ENCODE measurements at places on chromosomes 13 and 19.

DNA sequence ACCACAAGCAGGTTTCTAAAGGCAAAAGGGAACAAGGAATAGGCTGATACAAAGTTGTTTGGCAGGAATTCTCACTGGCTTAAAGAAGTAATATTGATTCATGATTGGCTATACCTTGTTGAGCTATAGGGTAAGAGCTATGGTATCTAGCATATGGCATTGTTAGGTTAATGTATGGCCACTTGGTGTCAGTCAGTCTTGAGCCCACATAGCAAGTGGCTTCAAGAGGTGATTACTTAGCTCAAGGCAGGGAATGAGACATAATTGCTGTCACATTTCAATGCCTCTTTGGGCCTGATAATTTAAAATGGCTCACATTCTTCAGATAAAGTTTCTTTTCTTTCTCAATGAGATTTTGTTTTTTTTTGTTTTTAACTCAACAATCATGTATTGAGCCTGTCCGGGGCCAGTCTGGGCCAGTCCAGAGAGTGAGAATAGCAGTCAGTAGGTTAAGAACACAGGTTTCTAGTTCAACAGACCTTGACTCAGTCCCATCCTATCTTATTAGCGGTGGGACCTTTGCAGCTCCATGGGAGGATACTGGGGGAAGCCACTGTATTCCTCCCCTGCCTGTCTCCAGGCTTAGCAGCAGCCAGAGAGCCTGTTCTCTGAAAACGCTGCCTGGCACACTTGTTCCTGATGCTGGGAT lies 45.8 kb upstream of the RCBTB2 start:
- no peak for DNase-seq

- no peak for DNase-seq
These were observed 2.3 kb downstream of the FNDC3A start for GRCh38 chr13:48977973-48978372.

GRCh38 chr13:32882691-32883090 lies 133.5 kb upstream of the KL start:
- DNase-seq = no peak

DNA sequence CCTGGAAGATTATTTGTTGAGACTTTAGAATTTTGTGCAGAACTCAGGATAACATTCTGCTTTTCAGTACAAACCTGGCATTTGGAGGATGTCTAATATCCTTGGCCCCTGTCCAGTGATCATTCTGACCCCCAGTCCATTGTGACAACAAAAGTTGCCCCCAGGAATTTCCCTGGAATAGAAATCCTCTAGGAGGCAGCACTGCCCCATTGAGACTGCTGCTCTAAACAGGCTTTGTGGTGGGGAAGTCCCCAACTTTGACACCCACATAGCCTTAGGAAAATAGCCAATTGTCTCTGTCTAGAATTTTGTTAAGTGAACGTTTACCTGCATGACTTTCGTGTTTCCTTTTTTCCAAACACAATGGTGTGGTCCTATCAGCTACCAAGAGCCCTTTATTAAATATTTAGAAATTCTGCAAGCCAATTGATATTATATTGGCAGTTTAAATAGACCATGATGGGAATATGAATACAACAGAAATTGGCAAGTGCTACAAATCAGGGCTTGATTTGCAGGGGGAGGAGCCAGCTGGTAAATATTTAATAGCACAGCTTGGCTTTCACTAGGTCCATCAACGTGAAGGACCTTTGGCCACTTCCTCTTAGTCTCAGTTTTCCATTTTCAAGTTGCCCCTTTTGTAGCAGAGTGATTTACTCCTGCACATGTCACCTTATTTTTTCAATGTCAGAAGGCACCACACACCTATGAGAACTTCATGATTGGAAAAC lies 451.7 kb downstream of the EFNB2 start:
- DNase-seq = peak; percentile 32

DNA sequence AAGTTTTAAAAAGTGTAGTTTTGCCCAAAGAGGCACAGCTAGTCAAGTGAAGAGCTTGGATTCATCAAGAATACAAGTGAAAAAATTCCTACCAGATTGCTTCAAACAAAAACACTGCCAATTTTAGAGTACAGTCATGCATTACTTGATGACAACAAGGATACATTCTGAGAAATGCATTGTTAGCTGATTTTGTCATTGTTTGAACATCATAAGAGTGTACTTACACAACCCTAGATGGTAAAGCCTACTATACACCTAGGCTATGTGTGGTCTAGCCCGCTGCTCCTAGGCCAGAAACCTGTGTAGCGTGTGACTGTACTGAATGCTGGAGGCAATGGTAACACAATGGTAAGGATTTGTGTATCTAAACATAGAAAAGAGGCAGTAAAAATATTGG lies 41.1 kb downstream of the TMTC4 start:
- no peak for DNase-seq

DNA sequence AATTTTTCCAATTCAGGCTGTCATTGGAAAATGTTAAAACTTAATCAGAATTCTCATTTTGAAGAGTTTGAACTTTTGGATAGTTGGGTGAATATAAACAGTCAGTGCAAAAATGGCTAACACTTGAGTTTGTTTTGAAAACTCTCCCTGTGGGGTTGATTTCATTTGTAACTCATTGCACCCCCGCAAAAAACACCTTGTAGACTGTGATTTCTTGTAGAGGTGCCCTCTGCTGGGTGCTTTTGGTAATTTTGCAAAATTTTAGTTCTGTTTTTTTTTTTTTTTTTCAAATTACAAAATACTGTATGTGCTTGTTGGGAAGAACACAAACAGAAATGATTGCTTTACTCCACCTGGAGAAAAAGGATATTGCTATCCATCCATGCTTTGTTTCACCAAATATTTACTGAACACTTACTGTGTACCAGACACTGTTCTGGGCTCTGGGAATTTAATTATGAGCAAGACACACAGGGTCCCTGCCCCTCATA lies 28.2 kb upstream of the GPI start:
- DNase-seq = peak; percentile 36

GRCh38 chr19:42301646-42302203 lies at the start of gene PRR19:
Gene PRR19 (plus strand): TSS chr19:42302132. CDS start chr19:42309585, 7,453 bp downstream.
- peak; percentile 38 for DNase-seq

DNA sequence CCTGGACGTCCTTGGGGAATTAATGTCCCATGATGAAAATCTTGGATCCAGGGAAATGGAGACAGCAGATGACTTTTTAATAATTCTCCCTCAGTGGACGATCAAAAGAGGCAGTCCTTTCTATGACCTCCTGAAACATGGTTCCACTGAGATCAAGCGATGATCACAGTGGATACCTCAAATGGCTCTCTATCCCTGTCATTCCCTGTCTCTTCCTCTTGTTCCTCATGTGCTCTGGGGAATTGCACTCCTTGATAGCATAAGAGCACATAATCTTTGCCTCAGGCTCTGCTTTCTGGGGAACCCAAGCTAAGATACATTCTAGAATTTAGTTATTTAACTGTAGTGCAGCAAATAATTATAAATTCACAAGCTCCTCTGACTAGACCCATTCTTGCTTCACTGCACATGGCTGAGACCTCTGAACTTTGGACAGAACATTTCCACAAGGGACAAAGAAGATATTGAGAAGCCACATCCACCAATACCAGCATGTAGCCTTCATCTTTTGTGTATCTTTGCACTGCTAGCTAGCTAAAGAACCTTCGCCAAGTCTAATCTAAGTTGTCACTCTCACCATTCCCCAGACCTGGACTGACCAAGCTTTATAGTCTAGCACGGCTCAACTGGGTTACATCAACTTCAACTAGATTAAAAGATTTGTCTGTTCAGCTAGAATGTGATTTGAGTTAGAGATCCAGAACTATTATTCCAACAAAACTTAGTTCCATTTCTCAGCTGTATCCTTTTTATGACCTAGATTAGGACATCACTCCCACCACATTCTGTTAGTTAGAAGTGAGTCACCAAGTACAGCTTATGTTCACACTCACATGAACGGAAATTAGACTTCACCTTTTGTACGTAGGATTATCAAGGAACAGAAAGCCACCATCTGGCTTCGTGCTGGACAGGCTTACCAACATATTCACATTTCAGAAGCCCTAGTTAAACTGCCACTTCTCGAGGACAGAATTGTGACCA lies 142.7 kb downstream of the SUCLA2 start:
- DNase-seq = no peak

- DNase-seq = no peak
These were observed 57.4 kb upstream of the ZNF536 start for GRCh38 chr19:30314805-30315155.

- no peak for DNase-seq
These were observed 17.7 kb downstream of the TMEM272 start for GRCh38 chr13:51827254-51827653.

GRCh38 chr19:38665950-38666662 lies 18.7 kb downstream of the ACTN4 start:
- DNase-seq = no peak

GRCh38 chr19:13959962-13960862 lies 7.9 kb downstream of the DCAF15 start:
- no peak for DNase-seq

DNA sequence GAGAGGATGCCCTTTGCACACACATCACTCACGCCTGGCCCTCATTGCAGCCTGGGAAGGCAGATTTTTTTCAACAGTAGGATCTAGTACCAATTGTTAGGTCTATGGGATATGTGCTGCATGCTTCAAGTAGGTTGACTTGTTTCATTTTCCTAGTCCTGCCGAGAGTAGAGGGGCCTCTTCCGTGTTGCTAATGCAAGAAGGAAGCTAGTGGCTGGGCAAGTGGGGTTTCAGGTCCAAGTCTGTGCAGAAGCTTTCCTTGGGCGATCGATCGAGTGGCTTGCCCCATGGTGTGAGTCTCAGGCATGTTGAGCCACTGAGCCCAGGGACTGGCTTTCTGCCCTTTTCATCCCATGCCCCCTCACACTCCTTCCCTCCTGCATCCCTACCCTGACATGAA lies 13.7 kb downstream of the ILF3 start:
- DNase-seq = no peak

GRCh38 chr19:4094761-4095487 lies 28.2 kb upstream of the ZBTB7A start:
- DNase-seq = no peak

GRCh38 chr13:75305059-75305458 lies 176.9 kb downstream of the TBC1D4 start:
- no peak for DNase-seq

GRCh38 chr19:16247353-16248182 lies 49.9 kb downstream of the AP1M1 start:
- peak; percentile 36 for DNase-seq

- peak; percentile 91 for DNase-seq
These were observed 15.9 kb downstream of the ZNF787 start for GRCh38 chr19:56105090-56105701.

DNA sequence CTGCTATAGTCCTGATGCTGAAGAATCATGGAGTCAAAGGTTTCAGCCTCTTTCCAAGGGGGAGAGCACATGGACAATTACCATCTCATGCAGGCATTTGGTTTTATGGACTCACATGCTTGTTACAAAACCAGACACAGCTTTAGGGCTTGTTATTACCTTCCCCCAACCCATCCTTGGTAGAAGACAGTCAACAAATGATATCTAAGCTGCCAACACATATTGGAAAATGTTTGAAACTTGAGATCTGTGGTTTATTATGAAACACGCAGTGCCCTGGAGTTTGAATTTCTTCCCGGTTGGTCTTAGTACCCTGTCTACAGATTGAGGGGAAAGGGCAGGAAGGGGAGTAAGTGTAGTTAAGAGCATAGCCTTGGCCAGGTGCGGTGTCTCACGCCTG lies 12.5 kb upstream of the CYP2A6 start:
- DNase-seq = no peak

DNA sequence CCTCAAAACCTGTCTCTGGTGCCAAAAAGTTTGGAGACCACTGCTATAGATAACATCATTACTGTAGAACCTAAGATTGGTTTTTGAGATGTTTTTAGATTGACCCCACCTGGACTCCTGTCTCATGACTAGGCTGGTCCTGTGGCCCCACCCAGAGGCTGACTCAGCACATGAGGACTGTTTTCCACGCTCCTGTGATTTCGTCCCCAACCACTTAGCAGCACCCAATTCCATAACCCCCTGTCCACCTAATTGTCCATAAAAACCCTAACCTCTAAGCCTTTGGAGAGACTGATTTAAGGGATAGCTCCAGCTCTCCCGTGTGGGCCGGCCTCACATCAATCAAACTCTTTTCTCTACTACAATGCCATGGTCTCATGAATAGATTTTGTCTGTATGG lies 25.6 kb upstream of the GAS6 start:
- no peak for DNase-seq

DNA sequence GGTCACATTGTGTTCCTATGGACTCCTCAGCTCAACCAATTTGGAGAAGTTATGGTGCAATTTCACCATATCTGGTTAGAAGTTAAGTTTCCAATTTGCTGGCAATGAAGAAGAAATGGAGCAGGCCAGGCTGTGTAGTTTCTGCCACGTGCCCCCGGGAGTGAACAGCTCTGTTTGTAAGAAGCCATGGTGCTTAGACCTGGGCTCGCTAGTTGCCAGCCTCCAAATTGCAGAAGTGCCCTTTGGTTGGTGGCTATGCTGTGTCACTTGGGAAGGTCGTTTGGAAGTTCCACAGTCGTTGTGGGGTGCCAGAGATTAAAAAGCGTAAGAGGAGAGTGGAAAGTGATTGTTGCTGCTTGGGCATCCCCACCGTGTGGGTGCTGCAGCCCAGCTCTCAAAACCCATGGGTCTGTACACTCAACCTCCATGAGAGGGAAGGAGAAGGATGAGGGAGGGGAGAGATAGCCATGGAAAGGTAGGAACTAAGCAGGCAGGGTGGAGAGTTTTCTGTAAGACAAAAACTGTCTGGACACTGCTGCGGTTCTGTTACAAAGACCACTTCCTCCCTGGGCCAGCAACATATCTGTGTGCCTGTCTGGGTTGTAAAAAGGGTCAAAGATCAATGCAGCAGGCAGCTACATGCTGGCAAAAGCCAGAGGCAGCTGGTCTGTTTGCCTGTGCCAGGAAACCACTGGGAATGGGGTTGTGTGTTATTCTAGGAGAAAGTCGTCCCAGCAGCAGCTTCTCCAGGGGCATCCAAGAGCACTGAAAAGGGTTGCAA lies 10.8 kb downstream of the ALOX5AP start:
- DNase-seq = no peak

DNA sequence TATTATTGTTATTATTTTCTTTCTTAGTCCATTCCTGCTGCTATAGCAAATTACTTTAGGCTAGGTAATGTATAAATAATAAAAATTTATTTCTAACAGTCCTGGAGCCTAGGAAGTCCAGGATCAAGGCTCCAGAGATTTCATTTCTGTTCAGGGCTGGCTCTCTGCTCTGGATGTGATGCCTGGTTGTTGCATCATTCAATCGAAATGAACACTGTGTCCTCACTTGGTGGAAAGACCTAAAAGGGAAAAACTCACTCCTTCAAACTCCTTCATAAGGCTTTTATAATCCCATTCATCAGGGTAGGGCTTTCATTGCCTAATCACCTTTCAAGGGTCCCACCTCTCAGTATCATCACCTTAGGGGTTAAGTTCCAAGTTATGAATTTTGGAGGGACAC lies 395.0 kb downstream of the EFNB2 start:
- no peak for DNase-seq

- DNase-seq = no peak
These were observed 527.1 kb downstream of the FGF9 start for GRCh38 chr13:22198001-22198400.

GRCh38 chr13:55661505-55661904 lies 1479.2 kb upstream of the PRR20A start:
- DNase-seq = no peak

Data from NCI-H2081 (cell line).